ENCODE measurements at places on chromosomes 5 and 9. TPM values are rescaled to one million over a fixed set of nuclear protein-coding genes. Genes with fewer than 3 reads are reported as not detected.
A peak's percentile ranks its signal among the peaks of the same experiment; 100 is the strongest.

- H3K27ac ChIP-seq: peak overlapping the region; percentile 52
- peaks cover 18% of the 10 kb centered on the region for H3K4me1 ChIP-seq
- no peak overlapping the region for H3K4me3 ChIP-seq
- peak; percentile 54 for DNase-seq
Observed at GRCh38 chr9:96140296-96141127, 161.5 kb downstream of the HSD17B3 start.

DNA sequence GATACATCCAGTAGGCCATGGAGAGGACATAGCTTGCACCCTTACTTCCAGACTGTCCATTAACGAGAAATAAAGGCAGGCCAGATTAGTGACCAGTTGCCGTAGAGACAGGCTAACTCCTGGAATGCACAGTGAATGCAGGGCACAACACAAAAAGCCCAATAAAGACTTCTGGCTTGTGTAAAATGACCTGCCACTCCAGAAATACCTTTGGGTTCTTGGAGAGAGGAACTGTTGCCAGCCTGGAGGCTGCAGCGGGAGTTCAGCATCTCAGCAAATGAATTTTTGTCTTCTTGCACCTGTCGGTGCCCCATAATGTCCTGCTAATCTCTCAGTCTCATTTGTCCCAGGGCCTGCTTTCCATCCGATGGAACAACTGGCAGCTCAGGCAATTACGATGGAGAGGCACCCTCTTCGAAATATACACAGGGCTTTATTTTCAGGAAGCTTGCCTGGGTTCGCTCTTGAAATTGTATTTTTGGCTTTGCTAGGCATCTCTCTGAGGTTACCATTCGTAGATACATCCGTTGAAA, 538.8 kb upstream of the ZNF462 start:
- DNase-seq: no peak
- H3K36me3 ChIP-seq: no peaks in the 10 kb centered on the region
- no peaks in the 10 kb centered on the region for H3K27me3 ChIP-seq
- H3K27ac ChIP-seq: no peak overlapping the region
- H3K4me1 ChIP-seq: no peaks in the 10 kb centered on the region
- no peak overlapping the region for H3K4me3 ChIP-seq

DNA sequence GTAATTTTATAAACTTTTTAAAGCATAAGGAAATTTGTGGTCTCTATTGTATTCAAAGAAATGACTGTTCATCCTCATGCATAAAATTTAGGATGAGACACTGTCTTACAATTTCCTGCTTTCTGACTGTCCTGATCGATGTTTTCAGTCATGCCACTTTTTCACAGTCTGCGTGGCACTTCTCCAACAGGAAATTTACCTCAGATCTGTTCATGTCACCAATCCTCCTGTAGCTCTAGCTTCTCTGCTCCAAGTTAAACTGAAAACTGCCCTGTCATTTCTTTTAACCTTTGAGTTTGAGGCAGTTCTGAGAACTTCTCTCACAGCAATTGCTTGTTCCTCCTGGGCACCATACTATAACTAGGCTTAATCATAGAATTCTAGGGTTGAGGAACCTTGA, 455.1 kb downstream of the EFNA5 start:
- H3K27ac ChIP-seq: no peak overlapping the region
- no peak for DNase-seq

DNA sequence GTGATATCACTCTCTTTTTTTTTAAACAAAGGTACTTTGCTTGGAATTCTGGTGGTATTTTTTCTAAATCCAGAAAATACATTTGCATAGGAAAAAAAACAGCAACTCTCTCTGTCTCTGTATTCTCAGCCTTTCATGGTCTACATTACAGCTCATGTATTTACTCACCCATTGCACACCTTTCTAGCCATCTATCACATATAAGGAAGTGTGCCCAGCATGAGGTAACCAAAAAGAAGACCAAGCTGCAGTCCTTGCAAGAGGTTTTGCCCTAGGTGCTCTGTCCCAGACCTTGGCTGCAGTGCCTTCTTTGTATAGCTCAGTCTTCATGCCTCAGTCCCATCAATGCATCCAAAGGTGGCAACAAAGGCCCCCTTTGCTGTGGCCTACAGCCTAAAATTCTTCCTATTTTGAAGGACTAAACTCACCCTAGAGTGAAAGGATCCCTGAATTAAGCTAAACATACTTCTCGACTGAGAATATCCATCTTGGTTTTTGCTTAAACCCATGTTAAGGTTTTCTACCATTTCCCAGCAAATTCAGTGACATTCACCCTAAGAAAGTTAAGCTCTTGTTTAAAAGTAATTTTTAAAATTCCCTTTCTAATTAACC, 446.4 kb downstream of the KIF4B start:
- no peaks in the 10 kb centered on the region for H3K36me3 ChIP-seq
- no peak for DNase-seq

- no peak for DNase-seq
- no peaks in the 10 kb centered on the region for H3K27me3 ChIP-seq
- no peaks in the 10 kb centered on the region for H3K36me3 ChIP-seq
- no peak overlapping the region for H3K27ac ChIP-seq
- H3K4me1 ChIP-seq: no peaks in the 10 kb centered on the region
Observed at GRCh38 chr9:69472101-69472620, 147.1 kb downstream of the ENTREP1 start.

DNA sequence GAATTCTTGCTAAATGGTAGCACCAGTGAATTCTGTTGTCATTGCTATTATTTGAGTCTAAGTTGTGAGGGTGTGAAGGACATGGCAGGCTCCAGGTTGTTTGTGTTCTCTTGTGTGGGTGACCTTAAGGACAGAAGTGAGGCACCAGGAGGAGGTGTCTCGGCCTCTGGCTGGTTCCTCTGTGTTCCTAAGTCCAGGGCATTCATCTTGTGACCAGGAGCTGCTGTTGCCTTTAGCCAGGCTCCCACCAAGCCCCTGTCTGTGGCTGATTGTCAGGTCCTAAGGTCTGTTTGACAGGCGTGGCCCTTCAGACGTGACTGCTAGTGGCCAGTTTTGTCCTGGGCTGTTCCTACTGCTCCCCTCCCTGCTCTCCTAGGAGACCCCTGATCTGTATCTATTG, 89.4 kb downstream of the ANGPTL2 start:
- DNase-seq: no peak
- H3K4me3 ChIP-seq: no peak overlapping the region
- no peaks in the 10 kb centered on the region for H3K36me3 ChIP-seq
- H3K27ac ChIP-seq: no peak overlapping the region
- peaks cover 16% of the 10 kb centered on the region for H3K4me1 ChIP-seq

GRCh38 chr9:14198841-14199455, 115.0 kb downstream of the NFIB start:
- peaks cover 6% of the 10 kb centered on the region for H3K4me1 ChIP-seq
- no peak overlapping the region for H3K27ac ChIP-seq
- peak; percentile 45 for DNase-seq
- H3K36me3 ChIP-seq: no peaks in the 10 kb centered on the region

DNA sequence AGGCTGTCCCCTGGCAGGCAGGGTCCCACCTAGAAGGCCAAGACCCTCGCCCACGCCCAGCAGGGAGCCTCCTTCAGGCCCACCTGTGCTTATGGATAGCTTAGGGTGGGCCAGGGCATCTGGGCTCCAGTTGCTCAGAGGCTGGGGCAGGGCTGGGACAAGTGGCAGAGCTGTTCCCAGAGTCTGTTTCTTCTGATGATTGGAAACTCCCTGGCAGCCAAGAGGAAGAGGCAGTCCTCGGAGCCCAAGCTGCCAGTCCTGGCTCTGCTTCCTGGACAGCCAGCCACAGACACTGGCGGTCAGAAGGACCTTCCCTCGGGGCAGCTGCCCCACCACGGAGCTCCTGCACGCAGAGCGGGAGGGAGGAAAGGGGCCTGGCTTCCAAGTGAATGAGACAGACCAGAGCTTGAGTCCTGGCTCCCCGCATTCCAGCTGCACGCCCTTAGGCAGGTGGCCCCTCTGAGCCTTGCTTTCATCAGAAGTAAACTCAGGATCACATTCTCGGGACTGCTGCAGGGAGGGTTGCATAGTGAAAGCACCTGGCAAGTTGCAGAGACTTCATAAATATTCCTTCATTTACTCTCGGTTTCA, 37.9 kb upstream of the GABRP start:
- H3K36me3 ChIP-seq: no peaks in the 10 kb centered on the region
- H3K27me3 ChIP-seq: no peaks in the 10 kb centered on the region
- no peaks in the 10 kb centered on the region for H3K4me1 ChIP-seq
- H3K27ac ChIP-seq: no peak overlapping the region
- H3K4me3 ChIP-seq: no peak overlapping the region
- no peak for DNase-seq

DNA sequence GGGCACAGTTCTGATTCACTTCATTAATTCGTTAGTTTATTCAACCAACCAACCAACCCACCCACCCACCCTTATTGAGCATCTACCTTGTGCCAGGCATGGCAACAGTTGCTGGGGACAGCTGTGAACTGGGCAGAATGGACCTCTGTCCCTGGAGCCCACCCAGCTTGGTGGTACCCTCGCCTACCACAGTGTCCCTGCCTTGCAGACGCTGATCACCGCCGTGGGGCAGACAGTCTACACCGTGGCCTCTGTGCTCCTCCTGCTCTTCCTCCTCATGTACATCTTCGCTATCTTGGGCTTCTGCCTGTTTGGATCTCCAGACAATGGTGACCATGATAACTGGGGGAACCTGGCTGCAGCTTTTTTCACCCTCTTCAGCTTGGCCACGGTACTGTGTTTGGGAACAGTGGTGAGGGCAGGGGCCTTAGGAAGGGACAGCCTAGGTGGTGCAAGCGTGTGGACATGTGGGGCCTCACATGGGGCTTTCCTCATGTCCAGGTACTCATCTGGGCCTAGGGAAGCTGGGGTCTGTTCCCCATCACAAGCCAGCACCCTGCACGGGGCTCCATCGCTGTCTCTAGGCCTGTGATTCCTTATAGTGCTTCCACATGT, 26.2 kb downstream of the PITX1 start:
- H3K4me3 ChIP-seq: no peak overlapping the region
- DNase-seq: no peak
- H3K27me3 ChIP-seq: no peaks in the 10 kb centered on the region
- H3K27ac ChIP-seq: no peak overlapping the region

- no peaks in the 10 kb centered on the region for H3K36me3 ChIP-seq
- no peak overlapping the region for H3K4me3 ChIP-seq
- no peak for DNase-seq
- H3K4me1 ChIP-seq: no peaks in the 10 kb centered on the region
Observed at GRCh38 chr5:141816598-141817399, 61.4 kb downstream of the PCDH1 start.

DNA sequence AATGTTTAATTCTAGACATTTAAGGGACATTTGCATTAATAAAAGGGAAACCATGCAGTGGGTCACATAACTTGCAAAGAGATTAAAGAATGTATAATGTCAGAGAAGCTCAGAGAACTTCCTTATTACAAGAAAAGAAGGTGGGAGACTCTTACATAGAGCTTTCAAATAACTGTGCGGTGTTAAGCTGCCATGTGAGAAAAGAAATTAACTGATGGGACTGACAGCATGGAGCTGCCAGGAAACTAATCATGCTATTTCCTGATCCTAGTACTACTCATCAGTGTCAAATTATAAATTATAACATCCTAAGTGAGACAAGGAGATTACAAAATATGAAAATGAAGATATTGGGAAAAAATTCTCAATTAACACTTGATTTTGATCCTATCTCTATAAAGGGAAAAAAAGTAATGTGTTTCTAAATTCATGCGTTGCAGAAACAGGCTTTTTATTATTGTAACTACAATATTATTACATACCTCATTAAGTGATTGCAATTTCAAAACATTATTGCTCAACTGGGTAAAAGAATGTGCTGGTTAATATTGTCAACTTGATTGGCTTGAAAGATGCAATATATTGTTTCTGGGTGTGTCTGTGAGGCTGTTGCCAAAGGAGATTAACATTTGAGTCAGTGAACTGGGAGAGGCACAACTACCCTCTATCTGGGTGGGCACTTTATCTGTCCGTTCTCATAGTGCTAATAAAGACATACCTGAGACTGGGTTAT, 609.5 kb upstream of the NUDT12 start:
- H3K4me1 ChIP-seq: no peaks in the 10 kb centered on the region
- DNase-seq: no peak
- no peaks in the 10 kb centered on the region for H3K36me3 ChIP-seq
- no peaks in the 10 kb centered on the region for H3K27me3 ChIP-seq

DNA sequence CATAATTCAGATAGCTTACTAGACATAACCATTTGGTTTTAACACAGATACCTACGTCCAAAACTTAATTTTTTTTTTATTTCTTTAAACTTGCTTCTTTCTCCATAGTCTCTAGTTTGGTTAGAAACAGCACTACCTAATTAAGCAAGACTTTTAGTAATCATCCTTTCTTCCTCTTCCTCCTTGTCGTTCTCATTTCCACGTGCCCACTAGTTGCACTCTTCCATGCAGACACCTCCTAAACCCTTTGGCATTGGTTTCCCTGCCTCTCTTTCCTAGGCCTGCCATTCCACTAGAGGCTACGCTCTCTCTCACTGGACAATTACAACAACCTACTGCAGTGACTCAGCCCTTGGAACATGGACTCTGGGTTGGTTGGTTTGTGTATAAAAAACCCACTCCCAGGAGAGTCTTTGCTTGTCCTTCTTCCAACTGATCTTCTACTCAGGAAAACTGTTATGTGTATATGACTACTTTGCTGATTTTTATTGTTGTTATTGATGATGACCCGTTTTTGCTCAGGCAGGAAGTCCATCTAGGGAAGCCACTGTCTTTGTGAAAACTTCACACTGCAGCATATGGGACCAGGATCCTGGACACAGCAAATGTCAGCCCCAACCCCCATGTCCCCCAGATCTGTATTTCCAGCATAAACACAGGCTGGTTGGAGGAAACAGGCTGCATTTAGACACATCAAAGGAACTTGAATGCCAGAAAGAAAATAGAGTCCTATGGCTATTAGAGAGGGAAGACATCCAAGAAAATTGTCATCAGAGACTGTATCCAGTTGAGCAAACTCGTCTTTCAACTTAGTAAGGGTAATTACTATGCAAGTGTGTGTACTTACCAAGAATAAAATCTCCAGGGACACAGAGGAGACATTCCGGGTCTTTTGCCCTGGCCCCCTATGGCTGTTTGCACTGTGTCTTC, 503.2 kb downstream of the GADD45G start:
- H3K27ac ChIP-seq: no peak overlapping the region
- no peak overlapping the region for H3K4me3 ChIP-seq
- no peaks in the 10 kb centered on the region for H3K27me3 ChIP-seq
- DNase-seq: no peak
- no peaks in the 10 kb centered on the region for H3K36me3 ChIP-seq

- no peak overlapping the region for H3K4me3 ChIP-seq
- DNase-seq: peak; percentile 78
- H3K4me1 ChIP-seq: peaks cover 17% of the 10 kb centered on the region
- H3K36me3 ChIP-seq: no peaks in the 10 kb centered on the region
- H3K27ac ChIP-seq: no peak overlapping the region
- no peaks in the 10 kb centered on the region for H3K27me3 ChIP-seq
Observed at GRCh38 chr9:109115931-109116526, 3.7 kb downstream of the TMEM245 start.

- H3K36me3 ChIP-seq: no peaks in the 10 kb centered on the region
- H3K4me3 ChIP-seq: no peak overlapping the region
- H3K27me3 ChIP-seq: no peaks in the 10 kb centered on the region
- H3K4me1 ChIP-seq: no peaks in the 10 kb centered on the region
- DNase-seq: no peak
Observed at GRCh38 chr9:784916-785315, 56.6 kb upstream of the DMRT1 start.

HEMGN gene
- not detected for total RNA-seq

GPR21 gene
- 1.4 TPM for total RNA-seq

IFNA13 gene
- not detected for total RNA-seq

TRAF1 gene
- 4.1 TPM for total RNA-seq

MACIR gene
- 5.9 TPM for total RNA-seq

CAMK2A gene
- total RNA-seq: 1.2 TPM

OLFM1 gene
- 25.1 TPM for total RNA-seq

SVEP1 gene
- total RNA-seq: 14.2 TPM

LCN9 gene
- total RNA-seq: not detected

SPATA31A3 gene
- not detected for total RNA-seq

All from ovary (tissue), 10 donors.